IPS-NIHi11 (cell line): ENCODE measurements at places on chromosomes 11 and 22.

GRCh38 chr11:3954448-3955298 is 99.2 kb downstream of the STIM1 start:
- no peak for DNase-seq

DNA sequence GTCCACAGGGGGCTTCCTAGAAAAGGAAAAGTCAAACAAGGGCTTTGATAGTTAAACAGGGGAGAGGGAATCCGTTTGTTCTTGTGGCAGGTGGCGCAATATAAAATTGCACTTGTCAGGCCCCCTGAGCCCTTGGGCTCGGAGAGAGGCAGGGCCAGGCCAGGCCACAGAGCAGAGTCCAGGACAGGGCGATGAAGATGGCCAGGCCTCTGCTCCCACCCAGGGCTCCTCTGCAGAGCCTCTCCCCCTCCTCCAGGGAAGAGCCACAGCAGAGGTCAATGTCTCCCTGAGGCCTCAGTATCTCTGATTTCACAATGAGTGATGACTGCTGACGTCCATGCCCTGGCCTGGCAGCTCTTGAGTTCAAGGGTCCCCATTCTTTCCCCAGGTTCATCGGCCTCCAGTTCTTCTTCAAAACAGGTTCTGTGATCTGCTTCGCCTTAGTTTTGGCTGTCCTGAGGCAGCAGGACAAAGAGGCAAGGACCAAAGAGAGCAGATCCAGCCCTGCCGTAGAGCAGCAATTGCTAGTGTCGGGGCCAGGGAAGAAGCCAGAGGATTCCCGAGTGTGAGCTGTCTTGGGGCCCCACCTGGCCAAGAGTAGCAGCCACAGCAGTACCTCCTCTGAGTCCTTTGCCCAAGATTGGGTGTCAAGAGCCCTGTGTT is 36.4 kb upstream of the TPBGL start:
- DNase-seq, result no peak

GRCh38 chr22:44297470-44298061 is 15.2 kb downstream of the SHISAL1 start:
- no peak for DNase-seq

DNA sequence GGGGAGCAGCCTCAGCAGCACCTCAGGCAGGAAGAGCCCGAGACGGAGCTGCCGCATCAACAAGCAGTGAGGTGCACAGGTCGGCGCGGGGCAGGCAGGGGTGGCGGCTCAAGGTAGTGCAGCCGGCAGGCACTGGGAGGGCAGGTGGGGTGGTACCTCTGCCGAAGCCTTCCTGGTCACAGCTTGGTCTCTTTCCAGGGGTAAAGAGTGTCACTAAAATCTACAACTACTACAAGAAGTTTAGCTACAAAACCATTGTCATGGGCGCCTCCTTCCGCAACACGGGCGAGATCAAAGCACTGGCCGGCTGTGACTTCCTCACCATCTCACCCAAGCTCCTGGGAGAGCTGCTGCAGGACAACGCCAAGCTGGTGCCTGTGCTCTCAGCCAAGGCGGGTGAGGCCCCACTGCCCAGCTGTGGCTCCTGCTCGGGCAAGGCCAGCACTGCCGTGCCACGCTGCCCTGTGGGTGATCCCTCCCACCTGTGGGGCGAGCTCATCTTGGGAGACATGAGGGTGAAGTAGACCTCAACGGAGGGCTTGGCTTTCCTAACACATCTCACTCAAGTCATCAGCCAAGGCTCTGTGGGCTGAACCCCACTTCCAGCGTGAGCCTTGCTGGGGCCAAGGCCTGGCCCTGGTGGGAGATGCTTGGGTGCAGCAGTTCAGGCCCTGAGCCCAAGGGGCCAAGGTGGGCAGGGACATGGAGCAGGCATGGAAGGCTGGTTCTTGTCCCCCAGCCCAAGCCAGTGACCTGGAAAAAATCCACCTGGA is 13.6 kb downstream of the GATD1 start:
- DNase-seq, result no peak

DNA sequence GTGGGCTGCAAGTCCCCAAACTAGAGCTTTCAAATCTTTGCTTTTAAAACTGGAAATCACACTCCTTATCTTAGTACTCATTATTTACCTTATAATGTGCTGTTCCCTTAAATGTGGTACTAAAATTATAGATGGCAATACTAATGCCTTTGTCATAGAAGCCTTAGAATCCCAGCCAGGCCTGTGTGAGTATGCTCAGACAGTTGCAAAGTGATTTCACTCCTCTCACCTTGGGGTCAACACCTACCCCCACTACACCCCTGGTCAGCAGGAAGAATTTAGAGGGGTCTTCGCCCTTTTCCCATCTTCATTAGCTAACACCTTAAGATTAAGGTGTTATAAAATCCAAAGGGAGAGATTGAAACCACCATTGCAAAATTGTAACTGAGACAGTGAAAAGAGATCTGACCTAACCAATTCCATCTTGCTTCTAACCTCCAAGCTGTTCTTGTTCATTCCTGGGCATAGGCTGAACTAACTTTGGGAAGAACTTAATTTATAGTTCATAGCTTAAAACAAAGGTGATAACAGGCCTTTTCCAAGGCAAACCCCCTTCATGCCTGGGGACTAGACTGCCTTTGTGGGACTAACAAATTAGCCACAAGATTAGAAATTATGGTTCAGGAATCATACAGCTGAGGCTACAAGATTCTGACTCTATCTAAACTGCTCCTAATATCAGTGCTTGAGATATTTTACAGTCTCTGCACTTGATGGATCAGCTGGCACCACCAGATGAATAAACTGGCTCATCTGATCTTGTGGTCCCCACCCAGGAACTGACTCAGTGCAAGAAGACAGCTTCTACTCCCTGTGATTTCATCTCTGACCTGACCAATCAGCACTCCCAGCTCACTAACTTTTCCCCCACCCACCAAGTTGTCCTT is 10.4 kb upstream of the MRPL17 start:
- no peak for DNase-seq
